ENCODE measurements at places on chromosomes 2 and 18.

DNA sequence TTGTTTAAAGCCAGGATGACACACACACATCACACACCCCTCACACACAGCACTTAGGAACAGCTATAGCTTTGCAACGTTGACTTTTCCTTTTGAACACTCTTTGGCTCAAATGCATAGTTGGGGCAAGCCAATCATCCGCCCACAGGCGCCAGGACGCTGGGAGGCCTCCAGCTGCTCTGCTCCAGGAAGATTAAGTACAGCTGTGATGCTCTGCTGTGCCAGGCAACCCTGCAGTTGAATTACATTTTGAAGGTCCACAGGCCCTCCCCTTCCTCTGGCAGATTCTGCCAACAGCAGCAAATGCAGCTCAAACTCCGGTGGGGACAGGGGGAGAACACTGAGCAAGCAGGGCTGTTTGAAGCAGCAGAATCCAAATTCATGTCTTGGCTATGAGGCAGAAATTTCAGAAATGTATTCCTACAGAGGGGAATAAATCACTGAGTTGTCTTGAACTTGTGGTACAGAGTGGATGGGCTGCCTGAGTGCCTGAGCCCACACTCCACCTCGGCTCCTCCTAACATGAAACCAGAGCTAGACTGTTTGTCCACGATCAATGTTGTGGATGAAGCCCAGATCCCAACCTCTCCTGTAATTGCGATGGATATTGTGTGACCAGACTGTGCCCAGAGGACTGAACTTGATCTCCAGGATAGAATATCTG lies 86.5 kb upstream of the PPP1CB start:
- DNase-seq, result no peak

DNA sequence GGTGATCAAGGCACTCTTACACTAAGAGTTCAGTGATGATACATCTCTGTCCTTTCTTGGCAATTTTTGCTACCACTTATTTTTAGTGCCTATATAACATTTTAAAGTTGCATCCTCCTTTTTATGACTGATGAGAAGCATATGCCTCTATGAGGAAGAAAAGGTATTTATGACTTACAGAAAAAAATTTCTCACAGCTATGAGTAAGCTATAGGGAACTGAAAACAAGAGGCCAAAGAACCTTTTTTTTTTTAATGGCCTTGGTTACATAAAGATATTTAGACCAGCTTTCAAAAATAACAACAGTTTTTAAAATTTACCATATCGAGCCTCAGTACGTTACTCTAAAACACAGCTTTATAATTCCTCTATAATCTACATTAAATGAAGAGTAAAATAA lies 21.3 kb downstream of the MBD5 start:
- no peak for DNase-seq

- DNase-seq, result no peak
These were observed 33.1 kb downstream of the CHN1 start for GRCh38 chr2:174971868-174972781.

DNA sequence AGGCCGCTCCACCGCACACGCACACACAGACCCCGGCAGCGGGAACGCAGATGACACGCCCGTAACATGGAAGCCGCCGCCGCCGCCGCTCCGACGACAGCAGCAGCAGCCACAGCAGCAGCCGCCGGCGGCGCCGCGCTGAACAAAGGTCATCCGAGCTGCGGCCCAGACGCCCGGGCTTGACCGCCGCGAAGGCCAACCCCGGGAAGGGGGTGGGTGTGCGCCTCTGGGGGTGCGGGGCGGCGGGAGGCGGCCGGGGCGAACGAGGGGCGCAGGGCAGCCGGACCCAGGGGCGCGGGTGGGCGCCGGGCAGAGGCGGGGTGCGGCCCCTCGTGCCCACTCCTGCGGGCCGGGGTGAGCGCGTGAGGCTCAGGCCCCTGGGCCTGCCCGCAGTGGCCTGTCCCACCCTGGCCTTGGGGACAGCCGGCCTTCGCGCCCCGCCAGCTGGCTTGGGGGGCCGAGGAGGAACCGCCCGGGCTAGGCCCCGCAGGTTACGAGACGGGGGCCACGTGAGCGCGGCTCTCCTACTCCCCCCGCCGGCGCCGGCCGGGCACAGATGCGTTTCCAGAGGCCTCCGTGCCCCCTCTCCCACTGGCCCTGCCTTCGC lies 1.0 kb upstream of the ZNF532 start:
- DNase-seq, result peak; percentile 48

- no peak for DNase-seq
These were observed 205.4 kb downstream of the KLHL29 start for GRCh38 chr2:23590241-23590869.

DNA sequence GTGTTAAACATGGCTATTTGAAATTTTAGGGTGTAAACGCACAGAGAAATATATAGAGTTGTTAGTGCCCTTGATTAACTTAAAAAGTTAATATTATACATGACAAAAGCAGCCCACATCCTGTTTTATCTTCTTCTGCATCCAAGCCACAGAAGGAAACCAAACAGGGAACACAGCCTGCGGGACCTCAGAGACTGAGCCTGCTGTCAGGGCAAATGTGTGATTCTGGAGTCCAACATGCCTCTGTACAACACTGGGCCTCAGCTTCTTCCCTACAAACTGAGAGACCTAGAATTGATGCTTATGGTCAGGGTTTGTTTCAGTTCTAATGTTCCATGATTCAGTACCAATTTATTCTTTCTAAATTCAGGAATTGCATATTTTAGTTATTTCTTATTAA lies 404.7 kb downstream of the FBXO15 start:
- DNase-seq, result no peak

GRCh38 chr2:18950361-18950851 lies 361.0 kb upstream of the NT5C1B start:
- no peak for DNase-seq

DNA sequence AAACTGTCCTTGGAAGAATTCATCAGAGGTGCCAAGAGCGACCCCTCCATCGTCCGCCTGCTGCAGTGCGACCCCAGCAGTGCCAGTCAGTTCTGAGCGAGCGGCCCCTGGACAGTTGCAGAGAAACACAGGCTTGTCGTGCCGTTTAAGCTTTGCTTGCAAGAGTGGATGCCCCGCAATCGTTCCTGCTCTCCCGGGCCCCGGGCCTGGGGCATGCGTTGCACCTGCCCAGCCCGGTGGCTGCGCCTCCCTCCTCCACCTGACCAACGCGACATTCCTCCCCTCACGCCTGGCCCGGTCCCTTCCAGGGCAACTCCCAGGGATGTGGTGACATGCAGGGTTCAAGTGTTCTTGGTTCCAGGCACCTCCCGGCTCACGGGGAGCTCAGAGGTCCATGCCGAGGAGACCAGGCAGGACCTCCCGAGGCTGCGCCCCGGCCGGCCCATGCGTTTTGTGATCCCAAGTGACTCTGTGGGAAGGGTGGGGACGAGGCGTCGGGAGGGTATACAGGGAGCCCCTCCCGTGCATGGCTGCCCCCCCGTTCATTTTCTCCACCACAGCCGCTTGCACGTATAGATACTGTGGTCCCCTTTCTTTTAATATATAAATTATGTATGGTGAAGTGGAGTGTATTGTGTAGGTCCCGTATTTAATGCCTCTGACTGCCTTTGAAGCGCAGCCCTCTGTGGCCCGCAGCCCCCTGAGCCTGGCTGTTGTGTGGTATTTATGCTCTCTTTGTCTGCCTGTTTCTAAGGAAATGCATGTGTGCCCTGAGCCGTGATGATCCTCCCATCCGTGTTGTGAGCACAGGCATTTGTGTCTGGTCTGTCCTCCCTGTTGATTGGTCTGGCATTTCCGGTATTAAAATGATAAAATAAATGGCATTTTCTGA lies 21.2 kb downstream of the ODC1 start:
- no peak for DNase-seq

GRCh38 chr18:35939138-35939537 lies 33.3 kb upstream of the RMP24 start:
- DNase-seq, result no peak

DNA sequence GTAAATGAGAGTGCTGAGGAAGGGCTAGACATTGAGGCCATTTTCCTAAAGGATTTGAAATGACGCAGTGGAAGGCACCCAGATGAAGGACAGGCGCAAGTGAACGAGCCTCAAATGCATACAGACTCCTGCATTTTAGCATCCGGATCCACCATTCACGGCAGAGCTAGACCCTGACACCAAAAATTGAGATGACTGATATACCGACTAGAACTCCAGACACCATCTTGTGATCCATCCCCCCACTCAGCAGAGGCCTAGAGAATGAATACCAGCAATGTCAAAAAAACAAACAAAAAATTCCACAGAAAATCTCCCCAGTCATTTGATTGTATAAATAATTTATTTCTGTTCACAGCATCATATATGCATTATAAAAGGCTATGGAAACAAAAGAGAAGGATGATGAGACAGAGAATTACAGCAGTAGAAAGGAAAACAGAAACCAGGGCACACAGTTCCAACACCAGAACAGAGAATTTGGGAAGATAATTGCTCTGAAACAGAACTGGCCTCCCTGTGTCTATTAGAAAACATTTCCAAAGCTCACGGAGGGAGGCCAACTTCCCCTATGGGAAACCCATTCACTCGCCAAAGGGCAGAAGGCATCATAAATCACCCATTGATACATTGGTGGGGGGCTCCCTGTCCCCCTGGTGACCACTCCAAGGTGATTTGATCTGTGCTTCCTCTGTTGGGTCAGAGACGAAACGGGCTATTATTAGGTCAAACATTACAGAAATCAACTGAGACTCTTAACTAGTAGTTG lies 4.0 kb downstream of the ARL4C start:
- DNase-seq, result peak; percentile 37

GRCh38 chr2:41206004-41206403 lies 754.1 kb upstream of the SLC8A1 start:
- no peak for DNase-seq

- DNase-seq, result no peak
These were observed 114.2 kb upstream of the SULT1C3 start for GRCh38 chr2:108125581-108125980.

GRCh38 chr2:202681688-202682205 lies 47.0 kb downstream of the FAM117B start:
- no peak for DNase-seq

DNA sequence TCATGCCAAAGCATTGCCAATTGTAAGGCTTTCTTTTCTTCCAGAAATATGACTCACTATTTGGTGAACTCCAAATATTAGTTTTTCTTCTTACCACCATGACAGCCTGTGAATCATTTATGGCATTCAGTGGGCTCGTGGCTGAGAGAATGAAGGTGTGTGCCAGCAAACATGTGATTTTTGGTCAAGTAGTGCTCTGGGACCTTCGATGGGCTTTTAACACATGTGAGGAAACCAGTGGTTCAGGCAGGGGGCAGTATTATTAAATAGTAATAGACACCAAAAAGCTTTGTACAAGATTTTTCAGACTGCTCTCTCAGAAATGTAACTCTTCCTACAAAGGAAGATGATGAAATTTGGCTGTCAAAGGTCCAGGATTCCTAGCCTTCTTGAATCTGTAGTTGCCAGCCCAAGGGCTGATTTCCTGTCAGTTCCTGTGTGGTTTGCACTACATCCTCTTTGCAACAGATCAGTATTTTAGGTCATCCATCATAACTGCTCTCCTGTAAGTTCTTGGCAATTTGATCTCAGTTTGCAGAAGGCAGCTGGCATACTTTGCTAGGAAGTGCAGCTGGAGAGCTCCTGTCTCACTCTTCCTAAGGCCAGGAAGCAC lies 64.3 kb downstream of the BABAM2 start:
- DNase-seq, result peak; percentile 25

DNA sequence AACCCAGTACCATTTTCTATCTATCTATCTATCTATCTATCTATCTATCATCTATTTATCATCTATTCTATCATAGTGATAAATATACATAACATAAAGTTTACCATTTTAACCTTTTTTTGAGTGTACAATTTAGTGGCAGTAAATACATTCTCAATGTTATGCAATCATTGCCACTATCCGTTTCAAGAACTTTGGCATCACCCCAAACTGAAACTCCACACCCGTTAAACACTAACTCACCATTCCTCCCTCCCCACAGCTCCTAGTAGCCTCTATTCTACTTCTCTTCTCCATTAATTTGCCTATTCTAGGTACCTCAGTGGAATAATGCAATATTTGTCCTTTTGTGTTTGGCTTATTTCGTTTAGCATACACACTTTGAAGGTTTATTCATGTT lies 82.5 kb upstream of the KCNE4 start:
- DNase-seq, result no peak

- no peak for DNase-seq
These were observed 45.4 kb downstream of the ASAP2 start for GRCh38 chr2:9252002-9252357.

DNA sequence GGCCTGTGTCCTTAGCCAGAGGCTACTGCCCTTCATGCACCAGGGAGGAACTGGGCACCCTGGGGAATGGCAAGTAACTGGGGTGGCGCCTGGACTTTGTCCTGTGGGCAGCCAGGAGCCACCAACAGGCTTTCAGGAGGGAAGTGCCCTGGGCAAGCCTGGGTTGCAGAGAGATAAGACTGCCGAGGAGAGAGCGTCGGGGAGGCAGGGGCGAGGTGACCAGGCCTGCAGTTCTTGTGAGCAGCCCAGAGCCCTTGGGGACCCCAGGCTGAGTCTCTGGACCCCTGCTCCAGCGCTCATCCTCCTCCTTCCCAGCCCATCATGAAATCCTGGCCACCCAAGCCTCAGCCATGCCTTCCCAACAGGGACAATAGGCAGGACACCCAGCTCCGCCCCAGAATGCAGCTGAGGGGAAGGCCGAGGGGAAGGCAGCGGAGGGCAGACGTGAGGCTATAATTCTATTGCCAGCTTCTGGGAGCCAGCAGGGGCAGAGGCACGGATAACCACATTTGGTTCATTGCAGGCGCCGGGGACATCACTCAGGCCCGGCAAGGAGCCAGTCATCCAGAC lies 25.1 kb downstream of the ADRA2B start:
- DNase-seq, result no peak

DNA sequence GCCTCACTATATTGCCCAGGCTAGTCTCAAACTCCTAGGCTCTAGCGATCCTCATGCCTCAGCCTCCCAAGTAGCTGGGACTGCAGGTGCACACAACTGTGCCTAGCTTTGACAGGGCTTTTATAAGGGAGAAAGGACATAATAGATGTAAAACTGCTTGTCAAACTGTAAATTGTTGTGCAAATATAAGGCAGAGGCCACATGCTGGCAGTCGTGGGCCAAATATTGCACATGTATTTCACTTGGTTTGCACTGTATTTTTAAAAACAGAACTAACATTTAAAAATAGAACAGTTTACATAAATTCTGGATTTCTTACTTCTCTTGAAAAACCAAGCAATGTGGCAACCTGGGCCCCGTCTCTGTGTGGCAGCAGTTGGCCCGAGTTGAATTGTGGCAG lies 31.2 kb upstream of the MYO3B start:
- DNase-seq, result no peak

DNA sequence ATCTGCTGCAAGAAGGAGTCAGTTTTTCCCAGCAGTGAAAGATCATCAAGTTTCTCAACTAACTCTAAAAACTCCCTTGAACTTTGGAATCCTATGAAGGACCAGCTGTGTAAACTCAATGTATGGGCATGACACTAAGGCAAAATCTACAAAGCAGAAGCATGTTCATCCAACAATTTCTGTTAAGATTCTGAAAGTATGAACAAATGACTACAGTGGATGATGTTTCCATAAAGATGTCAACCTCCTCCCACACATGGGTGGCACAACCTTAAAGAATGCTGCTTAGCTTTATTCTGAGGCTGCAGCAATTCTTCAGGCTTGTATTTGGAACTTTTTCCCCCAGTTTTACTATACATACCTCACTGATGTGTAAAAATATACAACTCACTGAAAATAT lies 47.2 kb downstream of the WDR33 start:
- no peak for DNase-seq

GRCh38 chr2:9950521-9951271 lies 797 bp upstream of the GRHL1 start:
- DNase-seq, result peak; percentile 55

- no peak for DNase-seq
These were observed 41.8 kb downstream of the GLS start for GRCh38 chr2:190922376-190922775.
